ENCODE measurements at places on chromosomes 1 and 21.

GRCh38 chr1:64236541-64236954, 33.1 kb downstream of the UBE2U start:
- no peak for DNase-seq

- DNase-seq, result no peak
Measured at GRCh38 chr1:224529844-224530243, 86.3 kb upstream of the CNIH3 start.

- DNase-seq, result no peak
Measured at GRCh38 chr1:164868990-164869389, 310.0 kb downstream of the PBX1 start.

GRCh38 chr1:198499588-198499987, 40.9 kb downstream of the ATP6V1G3 start:
- no peak for DNase-seq

DNA sequence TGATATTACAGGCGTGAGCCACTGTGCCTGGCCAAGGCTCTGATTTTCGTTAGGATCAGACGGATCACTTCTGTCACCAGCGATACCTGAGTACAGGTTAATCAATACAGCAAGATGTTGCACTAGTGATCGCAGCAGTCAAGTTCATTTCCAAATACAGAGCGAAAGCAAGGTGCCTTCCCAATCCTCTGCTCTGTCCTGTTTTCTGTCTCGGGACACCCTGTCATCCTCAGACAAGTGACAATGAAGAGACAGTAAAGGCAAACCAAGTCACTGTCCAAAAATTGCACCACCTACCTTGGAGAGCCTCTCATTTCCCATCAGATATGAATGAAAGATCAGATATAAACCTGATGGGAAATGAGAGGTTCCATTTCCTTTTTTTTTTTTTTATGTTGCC, 5.6 kb upstream of the CLDN14 start:
- no peak for DNase-seq

DNA sequence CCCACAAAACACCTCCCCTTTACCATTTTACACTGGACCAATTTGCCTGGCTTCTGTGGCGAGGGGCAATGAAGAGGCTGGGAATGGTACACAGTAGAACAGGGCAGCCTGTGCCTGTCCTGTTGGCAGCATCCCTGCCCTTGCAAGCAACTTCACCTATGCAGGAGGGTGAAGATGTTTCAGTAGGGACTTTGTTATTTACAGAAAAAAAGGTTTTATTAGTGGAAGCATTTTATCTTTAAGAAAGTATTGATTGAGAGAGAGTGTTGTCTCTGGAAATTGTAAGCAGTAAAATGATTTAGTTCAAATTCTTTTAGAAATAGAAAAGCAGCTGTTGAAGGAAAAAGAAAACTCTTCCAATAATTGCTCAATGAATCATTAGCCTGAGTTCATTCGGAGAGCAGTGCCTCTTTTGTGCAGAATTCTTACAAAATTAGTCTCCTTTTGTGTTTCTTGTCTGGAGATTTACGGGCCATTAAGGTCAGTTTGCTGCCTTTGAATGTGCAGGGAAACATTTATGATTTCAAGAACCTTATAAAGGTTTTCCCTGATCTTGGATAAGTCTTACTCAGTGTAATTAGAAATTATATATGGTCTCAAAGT, 49.1 kb downstream of the HHAT start:
- no peak for DNase-seq

GRCh38 chr21:45060675-45061311, 13.6 kb upstream of the ADARB1 start:
- no peak for DNase-seq

- DNase-seq, result no peak
Measured at GRCh38 chr1:1593834-1594601, 5.9 kb downstream of the FNDC10 start.

GRCh38 chr1:61978796-61979195, 215.9 kb upstream of the L1TD1 start:
- DNase-seq, result no peak

- no peak for DNase-seq
Measured at GRCh38 chr1:60895701-60896100, 186.7 kb upstream of the NFIA start.

- DNase-seq, result no peak
Measured at GRCh38 chr1:225863167-225863566, 19.0 kb downstream of the TMEM63A start.

DNA sequence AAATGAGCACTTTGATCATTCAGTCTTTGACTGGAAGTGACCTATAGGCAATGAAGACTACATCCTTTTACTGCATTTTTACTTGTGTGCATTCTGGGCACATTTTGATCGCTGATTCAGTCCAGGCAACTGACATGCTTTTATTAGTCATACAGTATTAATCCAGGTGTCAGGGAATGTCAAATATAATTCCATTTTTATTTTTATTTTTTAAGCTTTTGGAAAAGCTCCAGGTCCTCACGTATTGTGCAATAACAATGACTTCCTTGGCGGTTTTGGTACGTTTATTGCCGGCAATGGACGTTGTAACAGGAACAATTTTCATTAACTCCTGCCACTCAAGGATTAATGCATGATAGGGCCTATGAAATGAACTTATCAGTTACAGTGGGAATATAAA, 302.6 kb upstream of the PTBP2 start:
- DNase-seq, result no peak

DNA sequence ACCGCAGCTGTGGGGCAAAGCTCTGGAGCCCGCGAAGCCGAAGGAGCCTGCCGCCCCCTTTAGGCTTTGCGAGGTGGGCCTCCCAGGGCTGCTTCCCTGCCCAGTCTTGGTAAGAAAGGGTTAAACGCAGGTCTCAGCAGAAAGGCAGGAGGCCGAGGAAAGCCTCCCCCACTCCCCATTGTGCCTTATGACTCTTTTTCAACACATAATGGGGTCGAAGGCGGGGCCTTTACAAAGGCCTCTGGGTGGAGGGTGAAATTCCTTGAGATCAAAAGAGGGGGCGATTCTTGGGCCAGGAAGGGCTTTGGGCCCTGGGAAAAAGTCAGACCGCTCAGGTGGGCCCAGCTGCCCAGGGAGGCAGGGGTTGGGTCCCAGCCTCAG, 880 bp downstream of the ALPL start:
- peak; percentile 71 for DNase-seq

DNA sequence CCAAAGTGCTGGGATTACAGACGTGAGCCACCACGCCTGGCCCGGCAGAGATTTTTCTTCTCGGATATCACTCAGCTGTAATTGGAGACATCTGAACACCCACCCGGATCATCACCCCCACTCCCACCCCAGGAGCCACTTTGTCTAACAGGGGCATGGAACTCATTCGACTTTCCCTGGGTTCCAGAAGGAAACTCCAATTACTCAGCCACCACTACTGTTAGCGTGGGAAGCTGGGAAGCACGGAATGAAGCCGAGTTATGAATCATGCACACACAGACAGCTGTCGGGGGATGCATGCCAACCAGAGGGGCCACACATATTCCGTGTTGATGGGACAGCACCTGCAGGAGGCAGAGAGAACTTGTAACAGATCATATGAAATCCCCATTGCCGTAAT, 85.2 kb downstream of the HLCS start:
- no peak for DNase-seq

DNA sequence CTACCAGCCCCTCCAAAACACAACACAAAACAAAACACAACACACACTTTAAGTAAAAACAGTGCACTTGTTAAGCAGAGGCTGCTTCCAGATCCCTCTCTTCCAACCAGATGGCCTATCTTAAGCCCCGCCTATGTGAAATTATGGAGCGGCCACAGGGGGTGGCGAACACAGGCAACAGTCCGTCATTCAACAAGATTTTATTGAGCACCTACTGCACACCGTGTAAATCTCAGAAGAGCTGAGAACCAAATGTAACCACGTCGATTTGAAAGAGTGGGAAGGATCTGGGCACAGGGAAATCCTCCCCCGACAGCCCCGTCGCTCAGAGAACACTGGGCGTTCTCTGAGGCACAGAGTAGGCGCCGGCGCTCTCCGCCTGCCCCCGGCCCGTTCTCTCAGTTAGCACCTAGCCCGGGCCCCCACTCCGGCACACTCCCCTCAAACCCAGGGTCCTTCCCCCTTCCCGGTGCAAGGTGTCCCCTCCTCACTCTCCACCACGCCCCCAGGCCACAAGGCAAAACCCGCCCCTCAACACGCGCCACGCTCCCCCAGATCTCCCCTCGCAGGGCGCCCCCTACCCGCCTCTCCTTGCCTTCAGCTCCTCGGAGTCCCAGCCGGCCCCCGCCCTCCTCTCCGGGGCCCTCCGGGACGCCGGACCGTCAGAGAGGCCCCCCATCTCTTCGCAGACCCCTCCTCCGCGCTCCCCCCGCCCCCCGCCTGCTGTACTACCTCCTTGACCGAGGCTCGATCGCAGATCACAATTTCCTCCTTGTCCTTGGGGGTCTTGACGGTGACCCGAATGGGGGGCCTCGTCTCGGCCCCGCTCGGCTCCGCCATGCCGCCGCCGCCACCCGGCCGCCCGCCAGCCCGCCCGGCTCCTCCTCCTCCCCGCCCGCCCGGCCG, 483 bp downstream of the UBQLN4 start:
- no peak for DNase-seq

GRCh38 chr21:44428281-44428960, 26.9 kb upstream of the LRRC3 start:
- peak; percentile 77 for DNase-seq

DNA sequence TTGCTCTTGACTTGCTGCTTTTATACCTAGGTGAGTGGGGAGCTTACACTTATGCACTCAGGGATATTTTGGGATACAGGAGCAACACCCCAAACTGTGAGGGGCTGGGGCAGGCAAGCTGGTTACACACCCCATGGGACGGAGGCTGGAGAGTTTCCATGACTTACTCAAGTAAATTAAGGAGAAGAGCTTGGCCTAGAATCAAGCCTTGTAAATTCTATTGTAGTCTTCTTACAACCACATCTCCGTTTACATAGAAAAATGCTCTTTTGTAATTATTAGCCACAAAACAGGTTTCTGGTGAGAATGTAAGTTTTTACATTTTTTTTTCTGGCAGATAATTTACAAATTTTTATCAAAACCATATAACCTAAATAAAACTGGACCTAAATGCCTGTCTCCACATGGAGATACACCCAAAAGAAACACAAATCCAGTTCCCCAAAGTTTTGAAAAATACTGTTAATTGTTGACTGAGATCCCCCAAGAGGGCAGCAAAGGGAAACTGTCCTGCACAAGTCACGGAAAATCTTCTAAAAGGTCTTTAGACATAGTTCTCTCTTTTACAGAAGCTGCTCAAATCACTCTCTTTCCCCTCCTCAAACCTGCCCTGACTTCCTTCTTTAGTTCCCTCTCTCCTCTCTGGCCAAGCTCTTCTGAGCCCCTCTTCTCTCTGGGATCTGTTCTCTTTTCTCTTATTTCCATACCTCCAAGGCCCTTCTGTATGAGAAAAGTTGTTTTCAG, 134.0 kb downstream of the HIVEP3 start:
- DNase-seq, result no peak

DNA sequence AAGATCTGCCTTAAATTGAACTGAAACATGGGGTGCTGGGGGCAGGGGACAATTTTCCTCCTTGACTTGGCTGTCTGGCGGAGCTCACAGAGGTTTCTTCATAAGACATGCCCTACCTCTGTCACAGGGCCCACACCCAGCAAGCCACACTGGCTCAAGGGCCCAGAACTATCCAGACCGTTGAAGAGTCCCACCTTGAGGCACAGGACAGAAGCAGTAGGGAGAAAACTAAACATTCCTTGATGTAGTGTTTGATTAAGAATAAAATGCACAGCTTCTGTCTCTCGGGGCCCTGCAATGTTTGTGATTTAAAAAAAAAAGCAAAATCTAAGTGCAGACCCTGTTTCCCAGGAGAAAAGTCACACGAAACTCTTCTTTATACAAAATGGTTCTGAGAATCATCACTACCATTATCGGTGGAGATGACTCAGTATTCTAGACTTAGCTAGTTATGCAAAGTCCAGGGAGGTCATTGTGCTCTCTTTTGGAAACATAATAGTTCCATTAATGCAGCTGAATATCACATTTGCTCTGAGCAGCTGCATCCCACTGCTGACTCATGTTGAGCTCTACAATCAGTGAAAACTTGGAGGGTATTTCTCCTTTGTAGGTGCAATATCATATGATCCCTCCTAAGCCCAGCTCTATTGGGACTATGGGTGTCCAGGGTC, 53.6 kb upstream of the DIRAS3 start:
- DNase-seq, result no peak

GRCh38 chr1:238962941-238963340, 423.4 kb upstream of the CHRM3 start:
- DNase-seq, result no peak

- no peak for DNase-seq
Measured at GRCh38 chr1:72690871-72691270, 408.5 kb upstream of the NEGR1 start.

DNA sequence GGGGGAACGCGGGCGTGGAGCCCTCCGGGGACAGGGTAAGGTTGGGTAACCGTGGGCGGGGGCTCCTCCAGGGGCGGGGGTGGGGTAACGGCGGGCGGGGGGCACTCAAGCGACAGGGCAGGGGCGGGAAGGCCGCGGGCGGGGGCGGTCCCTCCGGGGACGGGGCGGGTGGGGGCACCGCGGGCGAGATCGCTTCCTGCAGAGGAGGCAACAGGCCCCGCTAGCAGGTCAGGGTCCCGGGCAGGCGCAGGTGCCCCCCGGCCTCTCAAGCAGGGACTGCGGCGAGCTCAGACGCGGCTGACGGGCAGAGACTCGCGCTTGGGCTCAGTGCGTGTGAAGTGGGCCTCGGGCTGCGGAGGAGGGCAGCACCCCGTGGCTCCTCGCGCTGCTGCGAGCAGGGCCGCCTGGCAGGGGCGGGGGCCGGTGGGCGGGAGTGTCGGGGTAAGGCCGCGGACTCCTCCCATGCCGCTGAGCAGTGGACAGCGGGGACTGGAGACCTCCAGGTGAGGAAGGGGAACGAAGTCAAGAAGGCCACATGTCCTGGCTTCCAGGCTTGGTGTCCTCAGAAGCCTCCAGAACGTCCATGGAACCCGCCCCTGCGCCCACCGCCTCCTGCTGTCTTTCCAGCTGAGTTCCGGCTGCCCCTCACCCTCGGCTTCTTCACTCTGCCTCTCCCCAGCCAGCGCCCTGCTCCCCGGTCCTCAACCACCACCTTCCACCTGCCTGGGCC, 627 bp upstream of the GNB1 start:
- no peak for DNase-seq

DNA sequence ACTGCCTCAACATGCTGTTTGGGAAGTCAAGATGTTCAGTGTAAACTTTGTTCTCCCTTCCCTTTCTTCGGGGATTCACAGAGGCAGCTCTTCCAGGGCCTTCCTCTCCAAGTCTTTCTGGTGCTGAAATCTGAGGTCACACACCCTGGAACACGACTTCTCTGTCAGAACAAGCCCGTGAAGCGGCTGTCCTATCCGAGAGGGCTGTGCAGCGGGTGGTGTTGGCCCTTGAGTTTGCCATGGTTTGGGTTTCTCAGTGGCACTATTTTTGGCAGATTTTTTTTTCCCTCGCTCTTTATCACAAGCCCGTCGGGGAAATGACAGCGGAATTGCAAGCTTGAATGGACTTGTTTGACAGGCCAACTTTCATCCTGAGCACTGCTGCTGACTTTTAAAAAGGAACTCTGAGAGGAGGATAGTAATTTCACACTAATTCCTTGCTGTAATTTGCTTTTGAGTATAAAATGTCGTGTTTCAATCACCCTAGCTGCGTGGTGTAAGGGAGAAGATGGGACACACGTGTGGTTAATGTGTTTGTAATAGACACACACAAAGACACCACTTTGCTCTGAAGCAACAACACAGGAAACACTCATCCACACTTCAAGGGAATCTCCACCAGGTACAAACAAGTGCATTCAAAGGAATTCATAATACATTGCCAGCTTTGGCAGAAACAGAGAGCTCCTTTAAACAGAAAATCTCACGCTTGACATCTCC, 60.1 kb upstream of the TARBP1 start:
- DNase-seq, result no peak

- DNase-seq, result peak; percentile 70
Measured at GRCh38 chr1:1574721-1575537, at the start of gene SSU72. TSS of gene SSU72 (minus strand) at chr1:1574863. CDS start at chr1:1574557, 306 bp downstream.

All from H1 (cell line).